Stimulated activated CD4-positive, alpha-beta T cell treated with anti-CD3 and anti-CD28 coated beads, TNF-alpha, amount 100 ng/mL, for 24 hours (primary cell): ENCODE measurements at places on chromosomes 5 and 9.

GRCh38 chr9:97773091-97773490 is 76.0 kb upstream of the XPA start:
- DNase-seq = no peak

GRCh38 chr5:149466457-149466972 is 84.7 kb downstream of the CSNK1A1 start:
- no peak for DNase-seq

GRCh38 chr5:90845723-90846554 is 287.3 kb downstream of the ADGRV1 start:
- DNase-seq = no peak

DNA sequence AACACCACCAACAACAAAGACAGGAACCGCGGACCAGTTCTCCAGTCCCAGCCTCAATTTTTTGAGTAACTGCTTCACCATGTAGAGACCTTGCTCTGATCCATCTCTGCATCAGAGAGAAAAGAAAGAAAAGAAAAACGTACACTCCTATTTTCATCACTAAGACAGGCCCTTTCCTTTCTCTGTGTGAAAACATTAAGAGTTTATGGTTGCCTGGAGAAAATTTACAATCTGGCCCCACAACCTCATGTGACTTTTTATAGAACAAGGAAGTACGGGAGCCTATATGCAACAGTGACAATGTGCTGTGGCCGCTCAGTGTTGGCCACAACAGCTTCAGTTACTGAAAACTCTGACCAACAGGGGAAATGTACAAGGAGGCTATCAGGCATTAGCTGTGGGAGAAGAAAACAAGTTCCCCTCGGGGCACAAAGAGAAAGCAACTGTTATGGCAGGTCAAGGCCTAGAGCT is 272.9 kb upstream of the PTGER4 start:
- DNase-seq = no peak

DNA sequence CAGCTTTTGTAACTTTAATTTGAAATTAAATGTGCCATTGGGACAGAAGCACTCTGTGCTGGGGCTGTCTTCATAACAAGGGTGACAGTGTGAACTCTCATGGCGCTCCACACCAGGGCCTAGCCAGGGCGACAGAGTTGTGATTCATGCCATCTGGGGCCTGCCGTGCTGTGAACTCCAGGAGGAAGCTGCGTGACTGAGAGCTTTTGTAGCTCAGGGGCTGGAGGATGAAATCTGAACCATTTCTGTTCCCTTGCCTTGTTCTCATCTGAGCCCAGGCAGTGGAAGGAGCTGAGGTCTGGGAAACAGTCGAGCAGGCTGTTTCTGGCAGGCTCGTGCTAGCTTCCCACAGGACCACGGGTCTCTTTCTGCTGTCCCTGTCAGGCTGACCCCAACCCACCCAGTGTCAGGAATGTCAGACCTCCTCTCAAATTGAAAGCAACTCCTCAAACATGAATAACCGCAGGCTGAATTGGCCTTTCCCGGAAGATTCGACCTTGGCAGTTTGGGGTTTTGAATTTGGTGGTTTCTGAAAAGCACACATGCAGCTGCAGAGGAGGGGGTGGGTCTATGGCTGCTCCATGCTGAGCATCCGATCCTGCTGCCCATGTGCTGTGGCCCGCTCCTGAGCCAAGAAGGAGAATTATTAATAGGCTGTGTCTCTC is 69.2 kb upstream of the RPS23 start:
- DNase-seq = no peak

- DNase-seq = no peak
Observed at GRCh38 chr9:32247168-32247567, 137.3 kb upstream of the ACO1 start.

DNA sequence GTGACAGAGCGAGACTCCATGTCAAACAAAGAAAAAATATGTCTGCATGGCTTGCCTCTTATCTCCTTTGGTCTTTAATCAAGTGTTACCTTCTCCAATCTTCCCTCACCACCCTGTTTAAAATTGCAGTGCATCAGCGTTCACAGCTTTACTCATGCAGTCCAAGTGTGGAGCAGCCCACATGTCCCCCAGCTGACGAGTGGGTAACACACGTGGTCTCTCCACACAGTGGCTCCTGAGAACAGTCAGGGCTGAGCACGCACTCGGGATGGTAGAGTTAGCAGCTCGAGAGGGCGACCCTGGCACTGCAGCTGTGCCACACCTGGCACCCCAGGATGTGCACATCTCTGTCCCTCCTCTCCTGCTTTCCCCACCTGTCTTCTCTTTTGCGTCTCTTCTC is 25.9 kb upstream of the CFAP157 start:
- DNase-seq = no peak

DNA sequence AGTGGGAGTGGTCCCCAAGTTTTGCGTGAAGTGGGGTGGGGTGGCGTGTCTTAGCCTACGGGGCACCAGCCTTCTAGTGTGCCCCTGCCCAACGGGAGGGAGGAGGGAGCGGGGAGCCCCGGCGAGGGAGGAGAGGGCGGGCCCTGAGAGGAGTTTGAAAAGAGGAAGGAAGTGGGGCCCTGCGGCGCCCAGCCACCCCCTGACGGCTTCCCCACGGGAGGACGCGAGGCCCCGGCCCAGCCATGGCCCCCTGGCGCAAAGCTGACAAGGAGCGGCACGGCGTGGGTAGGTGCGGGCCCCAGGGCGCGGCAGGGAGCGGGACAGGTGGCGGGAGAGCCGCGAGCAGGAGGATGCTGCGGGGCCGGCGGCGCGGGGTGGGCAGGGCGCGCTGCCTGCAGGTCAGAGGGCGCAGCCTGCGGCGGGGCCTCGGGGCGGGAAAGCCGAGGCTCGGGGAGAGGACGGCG is at the start of gene DOCK2:
Gene DOCK2, plus strand, starts transcription at position 191 of the 464 bp plus-strand sequence. Its CDS starts 52 bp downstream, at position 243.
- DNase-seq = peak; percentile 75

DNA sequence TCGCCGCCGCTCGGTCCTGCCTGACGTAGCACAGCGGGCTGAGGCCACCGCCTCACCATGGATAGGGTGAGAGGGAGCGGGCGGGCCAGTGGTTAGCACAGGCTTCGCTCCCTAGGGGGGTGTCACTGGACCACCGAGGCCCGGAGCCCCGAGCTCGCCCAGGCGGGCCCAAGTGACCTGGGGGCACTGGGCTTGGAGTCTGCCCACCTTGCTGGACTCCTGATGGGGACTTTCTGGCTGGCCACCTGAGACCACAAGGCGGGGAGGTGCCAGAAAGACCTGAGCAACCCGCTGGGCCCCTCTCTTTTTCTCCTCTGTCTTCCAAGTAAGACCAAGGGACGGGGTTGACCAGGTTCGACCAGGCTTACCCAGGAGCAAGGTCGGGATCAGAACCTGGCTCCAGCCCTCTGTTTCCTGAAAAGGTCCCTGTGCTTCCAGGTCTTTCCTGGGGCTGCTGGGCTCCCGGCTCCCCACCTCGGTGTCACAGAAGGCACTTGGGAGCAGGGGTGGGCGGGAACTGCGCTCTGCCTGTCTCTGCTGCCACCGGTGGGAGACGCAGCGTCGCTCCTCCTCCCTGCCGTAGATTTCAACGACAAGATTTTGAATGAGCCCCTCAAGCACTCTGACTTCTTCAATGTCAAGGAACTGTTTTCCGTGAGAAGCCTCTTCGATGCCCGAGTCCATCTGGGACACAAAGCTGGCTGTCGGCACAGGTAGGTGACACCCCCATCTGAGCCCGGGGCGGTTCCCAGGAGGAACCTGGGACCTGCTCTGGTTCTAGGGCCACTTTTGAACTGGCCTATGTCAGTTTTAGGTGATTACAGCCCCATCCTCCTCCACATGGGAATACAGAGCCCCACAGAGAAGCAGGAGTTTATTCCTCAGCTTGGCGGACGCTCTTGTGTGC is 1.0 kb downstream of the MRPS2 start:
- DNase-seq = no peak

- no peak for DNase-seq
Observed at GRCh38 chr5:11467588-11467987, 436.7 kb downstream of the CTNND2 start.

DNA sequence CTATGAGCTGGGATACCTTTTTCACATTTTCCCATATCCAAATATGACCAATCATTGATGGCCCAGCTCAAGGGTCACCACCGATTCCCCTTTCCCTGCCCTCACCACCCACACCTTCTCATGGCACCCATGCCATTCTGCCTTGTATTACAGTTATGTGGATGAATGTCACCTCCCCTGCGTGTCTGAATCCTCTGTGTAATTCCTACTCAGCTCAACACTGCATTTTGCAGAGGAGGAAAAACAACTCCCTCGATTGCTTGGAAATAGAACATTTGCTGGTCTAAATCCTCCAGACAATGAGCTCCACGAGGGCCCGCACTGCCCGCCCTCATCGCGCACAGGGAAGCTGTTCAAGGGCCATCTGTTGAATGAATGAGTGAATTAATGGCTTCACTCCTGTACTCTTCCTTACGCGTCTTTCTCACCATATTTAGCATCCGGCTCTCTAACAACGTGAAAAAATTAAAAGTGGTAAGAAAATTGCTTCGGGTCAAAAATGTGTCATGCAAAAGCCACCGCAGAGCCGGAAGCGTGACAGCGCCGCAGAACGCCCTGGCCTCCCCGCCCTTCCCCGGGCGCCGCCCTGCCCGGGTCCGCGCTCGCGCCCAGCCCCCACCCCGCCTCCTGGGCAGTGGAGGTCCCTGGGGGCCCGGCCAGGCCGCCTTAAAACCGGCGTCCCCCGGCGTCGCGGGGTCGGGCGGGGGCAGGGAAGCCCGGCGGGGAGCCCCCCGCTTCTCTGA is 704 bp downstream of the SUSD1 start:
- peak; percentile 76 for DNase-seq

DNA sequence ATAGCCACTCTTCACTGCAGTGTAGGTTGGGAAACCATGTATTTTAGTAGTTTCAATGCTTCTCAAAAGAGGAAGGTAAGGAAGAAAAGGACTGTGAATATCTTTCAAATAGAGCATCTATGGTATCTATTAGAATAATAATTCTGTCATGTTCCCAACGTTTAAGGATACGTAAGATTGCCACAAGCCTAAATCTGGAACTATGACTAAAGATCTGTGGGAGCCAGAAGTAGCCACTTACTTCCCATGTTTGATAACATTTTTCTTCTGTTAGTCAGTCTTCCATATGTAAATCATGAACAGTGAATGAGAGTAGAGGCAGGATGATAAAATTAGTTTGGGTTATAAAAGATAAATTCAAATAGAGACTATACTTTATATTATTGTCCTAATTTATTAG is 16.3 kb upstream of the MROH2B start:
- no peak for DNase-seq

DNA sequence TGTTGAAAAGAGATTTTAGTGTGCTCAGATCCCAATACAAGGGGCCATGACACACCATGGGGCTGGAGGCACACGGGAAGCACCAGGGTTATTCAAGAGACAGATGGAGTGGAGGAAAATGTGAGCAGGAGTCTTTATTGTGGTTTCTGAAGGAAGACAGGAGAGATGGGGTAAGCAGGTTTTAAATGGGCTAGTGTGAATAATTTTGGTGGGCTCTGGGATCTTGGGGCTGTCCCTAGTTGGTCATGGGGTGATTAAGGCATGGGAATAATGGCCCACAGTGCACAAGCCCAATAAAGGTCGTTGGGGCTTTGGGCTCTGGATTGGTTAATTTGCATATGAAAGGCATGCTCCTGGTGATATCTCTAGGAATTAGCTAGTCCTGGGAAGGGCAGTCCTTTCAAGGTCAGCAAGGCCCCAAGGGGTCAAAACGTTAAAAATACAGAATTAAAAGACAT is 3.6 kb upstream of the SCGB3A2 start:
- no peak for DNase-seq

DNA sequence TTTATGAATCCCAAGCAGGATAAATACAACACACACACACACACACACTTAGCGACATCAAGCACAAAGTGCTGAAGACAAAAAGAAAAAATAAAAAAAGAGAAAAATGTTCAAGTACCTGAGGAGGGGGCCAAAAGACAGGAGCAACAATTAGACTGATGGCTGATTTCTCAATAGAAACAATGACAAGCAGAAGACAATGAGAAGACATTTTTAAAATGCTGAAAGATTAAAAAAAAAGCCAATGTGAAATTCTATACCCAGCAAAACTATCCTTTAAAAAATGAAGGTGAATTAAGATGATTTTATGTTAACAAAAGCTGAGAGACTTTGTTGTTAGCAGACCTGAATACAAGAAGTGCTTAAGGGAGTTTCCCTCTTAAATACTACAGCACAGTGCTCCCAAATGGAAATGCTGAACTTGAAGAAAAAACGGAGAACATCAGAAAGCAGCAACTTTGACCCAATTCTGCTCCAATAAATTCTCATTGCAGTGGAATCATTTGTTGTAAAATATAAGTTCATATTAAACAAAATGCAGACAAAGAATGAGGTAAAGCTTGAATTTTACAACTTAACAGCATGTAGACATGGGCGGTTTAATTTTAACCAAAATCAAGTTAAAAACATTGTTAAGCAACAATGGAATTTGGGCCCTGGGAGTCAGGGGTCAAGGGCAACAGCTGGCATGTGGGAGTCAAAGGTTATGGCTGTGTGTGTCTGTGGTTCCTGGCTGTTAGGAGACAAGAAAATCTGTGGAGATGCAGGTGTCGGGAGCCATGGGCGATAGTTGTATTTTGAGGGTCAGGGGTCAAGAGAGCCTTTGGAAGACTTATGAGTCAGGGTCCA is 776 bp upstream of the RANBP17 start:
- DNase-seq = no peak

GRCh38 chr9:77417566-77417965 is 230.6 kb downstream of the GNA14 start:
- DNase-seq = no peak

DNA sequence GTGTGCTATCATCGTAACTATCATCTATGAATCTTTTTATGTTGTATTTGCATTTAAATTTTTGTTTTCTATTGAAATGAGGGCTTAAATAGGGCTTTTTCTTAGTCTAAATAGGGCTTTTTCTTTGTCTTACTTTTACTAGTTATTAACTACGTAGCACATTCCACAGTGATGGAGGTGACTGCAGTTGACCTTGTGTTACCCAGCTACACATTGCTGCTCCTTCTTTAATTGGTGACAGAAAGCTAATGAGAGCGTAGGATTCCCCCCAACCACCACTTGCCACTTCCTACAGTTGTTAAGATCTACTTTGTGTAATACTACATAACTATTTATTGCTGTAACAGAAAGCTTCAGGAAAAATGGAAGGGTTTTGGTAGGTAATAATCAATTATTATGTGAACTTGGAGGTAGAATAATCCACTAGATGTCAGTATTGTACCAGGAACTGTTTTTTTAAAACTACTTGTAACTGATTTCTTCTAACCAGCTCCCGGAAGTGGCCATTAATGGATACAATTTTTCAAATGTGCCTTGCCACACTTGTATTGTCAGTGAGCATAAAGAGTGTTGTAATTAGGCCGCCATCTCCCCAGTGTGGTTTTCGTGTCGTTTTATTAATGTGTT is 18.0 kb downstream of the MTRR start:
- DNase-seq = no peak

GRCh38 chr5:157057459-157058370 is 1.2 kb downstream of the HAVCR1 start:
- DNase-seq = no peak

- DNase-seq = no peak
Observed at GRCh38 chr5:110824936-110825441, 86.2 kb downstream of the SLC25A46 start.

DNA sequence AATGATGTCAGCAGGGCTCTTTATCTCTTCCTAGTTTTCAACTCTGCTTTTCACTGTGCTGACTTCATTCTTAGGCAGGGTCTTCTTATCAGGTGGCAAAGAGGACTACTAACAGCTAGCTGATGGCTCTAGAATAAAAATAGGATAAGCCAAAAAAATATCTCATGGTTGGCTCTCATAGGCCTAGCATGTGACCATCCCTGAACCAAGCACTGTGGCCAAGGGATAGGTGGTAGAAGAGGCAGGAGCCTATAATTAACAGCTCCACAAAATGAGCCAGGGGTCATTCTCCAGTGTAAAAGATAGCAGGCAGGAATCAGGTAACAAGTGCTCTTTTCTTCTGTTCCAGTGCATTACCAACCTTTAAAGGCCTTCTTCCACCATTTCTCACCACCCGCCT is 21.1 kb downstream of the ANKDD1B start:
- DNase-seq = no peak
